ENCODE measurements at places on chromosomes 7 and 10.

- DNase-seq = no peak
These were observed 6.9 kb upstream of the LDB3 start for GRCh38 chr10:86661161-86662025.

- no peak for DNase-seq
These were observed 43.2 kb downstream of the BTRC start for GRCh38 chr10:101397140-101397539.

GRCh38 chr10:67141300-67141699, 215.5 kb downstream of the LRRTM3 start:
- DNase-seq = no peak

GRCh38 chr10:98321186-98321780, 53.3 kb upstream of the LOXL4 start:
- DNase-seq = no peak

DNA sequence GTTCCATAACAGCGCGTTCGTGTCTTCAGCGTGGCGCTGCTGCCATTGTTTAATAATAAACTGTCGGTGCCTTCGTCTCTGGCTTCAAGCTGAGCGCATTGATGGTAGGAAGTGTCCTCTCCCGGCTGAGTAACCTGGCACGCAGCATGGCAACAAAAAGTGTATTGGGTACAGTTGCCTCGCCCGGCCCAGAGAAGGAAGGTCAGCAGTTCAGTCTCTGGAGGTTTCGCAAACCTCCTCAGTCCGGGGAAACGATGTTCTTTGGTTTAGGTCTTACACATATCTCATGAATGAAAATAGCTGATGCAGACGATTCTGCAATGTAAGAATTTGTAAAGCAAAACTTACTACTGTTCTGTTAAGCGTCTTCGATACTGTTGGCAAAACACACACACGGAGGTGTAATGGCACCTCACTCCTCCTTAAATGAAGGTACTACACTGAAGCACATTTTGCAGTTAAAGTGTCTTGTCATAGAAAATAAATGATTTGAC, 739 bp upstream of the CCDC186 start:
- no peak for DNase-seq

- no peak for DNase-seq
These were observed 31.5 kb downstream of the KCNH2 start for GRCh38 chr7:150946421-150947240.

DNA sequence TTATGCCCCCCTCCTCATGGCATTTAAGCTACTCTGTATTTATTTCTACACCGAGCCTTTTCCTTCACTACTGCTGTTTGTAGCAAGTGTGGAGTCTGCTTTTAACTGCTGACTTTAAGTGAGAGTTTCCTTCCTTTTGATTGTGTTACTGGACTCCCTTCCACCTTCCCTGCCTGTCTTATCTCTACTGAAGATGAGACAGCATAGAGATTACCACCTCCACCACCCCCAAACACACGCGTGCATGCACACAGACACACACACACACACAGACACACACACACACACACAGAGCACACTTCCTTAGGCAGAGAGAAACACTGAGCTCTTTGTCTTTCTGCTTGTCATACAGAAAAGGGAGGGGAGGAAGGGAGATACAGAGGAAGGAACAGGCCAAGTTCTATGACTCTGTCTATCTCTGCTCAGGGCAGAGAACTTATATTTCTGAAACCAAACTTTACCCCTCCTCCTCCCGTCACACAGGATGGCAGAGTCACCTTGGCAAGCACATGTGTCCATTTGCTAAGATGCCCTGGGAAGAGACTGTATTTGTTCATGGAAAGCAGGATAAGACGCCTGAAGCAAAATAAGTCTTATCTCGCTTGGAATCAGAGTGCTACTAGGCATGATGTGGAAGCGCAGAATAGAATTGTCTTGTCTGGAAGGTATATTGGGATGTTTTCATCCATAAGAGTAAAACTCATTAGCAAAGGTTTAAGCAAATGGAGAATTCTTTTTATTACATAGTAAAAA, 81.8 kb upstream of the CAV2 start:
- DNase-seq = no peak

DNA sequence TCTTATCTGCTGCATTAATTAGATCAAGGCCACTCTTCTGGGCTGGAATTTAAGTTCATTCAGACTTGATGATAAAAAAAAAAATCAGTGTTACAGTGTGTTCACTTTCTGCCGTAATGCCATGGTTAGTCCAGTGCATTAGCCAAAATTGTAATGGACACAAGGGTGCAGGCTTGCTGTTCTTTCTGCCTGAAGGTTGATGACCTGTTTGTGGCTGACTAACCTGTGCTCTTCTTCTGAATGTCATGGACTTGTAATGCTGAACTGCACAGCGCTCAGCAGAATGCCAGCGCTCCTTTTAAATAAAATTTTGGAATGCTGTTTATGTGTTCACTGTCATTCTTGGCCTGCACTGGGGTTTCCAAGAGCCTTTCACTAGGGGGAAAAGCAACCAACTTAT, 323.2 kb downstream of the ZNF248 start:
- no peak for DNase-seq

DNA sequence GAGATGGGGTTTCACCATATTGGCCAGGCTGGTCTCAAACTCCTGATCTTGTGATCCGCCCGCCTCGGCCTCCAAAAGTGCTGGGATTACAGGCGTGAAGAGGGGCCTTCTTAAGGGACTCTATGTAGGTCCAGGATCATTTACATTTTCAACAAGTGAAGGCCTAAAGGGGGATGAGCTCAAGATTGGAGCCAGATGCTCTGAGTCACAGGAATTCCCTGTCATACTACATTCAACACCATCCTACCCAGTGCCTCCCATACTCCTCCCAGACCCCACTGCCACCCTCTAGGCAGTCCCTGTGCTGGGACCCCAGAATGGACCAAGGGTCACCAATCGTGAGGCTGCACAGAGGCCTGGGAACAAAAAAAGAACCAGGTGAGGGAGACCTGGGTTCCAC, 29.9 kb downstream of the CYTH3 start:
- no peak for DNase-seq

DNA sequence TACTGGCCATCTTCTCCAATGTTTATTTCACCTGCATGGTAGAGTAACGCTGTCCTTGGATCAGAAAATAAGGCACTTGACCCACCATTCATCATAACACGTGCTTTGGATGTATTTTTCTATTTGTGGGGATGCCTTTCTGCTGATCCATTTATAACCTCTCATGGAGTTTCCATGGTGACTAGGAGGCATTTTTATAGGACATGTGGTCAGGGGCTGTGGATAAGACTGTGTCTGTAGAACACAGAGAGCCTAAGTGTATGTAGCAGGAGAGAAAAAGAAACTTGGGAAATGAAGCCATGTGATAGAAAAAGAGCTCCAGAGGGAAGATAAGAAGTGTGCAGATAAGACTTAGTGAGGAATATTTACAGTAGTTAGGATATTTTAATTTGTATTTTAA, 184.2 kb downstream of the POU6F2 start:
- DNase-seq = no peak

DNA sequence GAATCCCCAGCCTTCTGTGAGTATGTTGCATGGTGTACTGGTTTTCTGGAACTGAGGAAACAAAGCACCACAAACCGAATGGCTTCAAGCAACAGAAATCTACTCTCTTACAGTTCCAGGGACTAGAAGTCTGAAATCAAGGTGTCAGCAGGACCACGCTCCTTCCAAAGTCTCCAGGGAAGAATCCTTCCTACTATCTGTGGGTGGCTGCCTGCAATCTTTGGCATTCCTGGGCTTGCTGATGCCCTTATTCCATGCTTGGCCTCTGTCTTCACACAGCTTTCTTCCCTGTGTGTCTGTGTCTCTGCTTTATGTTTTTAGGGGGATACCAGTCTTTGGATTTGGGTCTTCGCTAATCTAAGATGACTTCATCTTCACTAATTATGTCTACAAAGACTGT, 81.3 kb downstream of the LMBR1 start:
- DNase-seq = no peak

- DNase-seq = no peak
These were observed 149.3 kb upstream of the FAM3C start for GRCh38 chr7:121545418-121545817.

- no peak for DNase-seq
These were observed 112.6 kb upstream of the ADAM12 start for GRCh38 chr10:126500866-126501265.

GRCh38 chr10:77474386-77474785, 163.2 kb downstream of the KCNMA1 start:
- DNase-seq = no peak

- no peak for DNase-seq
These were observed 101.4 kb downstream of the ZNF365 start for GRCh38 chr10:62475551-62475950.
